CD4-positive, alpha-beta T cell (primary cell): ENCODE measurements at places on chromosomes 3 and 15. TPM values are rescaled to one million over a fixed set of nuclear protein-coding genes. Genes with fewer than 3 reads are reported as not detected.

Gene CCDC80
- total RNA-seq, result not detected

Gene KLHL25
- total RNA-seq, result 9.0 TPM

Gene ISL2
- not detected for total RNA-seq

Gene SERINC4
- total RNA-seq, result not detected

Gene CACNA2D3
- total RNA-seq, result 0.08 TPM

Gene SLC22A14
- not detected for total RNA-seq

Gene TMCO5A
- not detected for total RNA-seq

Gene KLHL6
- total RNA-seq, result 24.2 TPM

Gene ARNT2
- not detected for total RNA-seq

Gene GOLGA8G
- not detected for total RNA-seq

Gene TRH
- total RNA-seq, result not detected

Gene OSBPL10
- not detected for total RNA-seq

Gene SAMD7
- total RNA-seq, result not detected

Gene MUC20
- total RNA-seq, result 3.9 TPM

Gene PLSCR5
- not detected for total RNA-seq

Gene NLGN1
- total RNA-seq, result not detected

Gene RHCG
- total RNA-seq, result not detected

Gene CHDH
- 0.60 TPM for total RNA-seq

Gene ACOX2
- not detected for total RNA-seq

Gene GOLGA8Q
- total RNA-seq, result not detected

Gene CILP
- total RNA-seq, result 0.33 TPM

Gene GOLGA6L7
- not detected for total RNA-seq

Gene CPN2
- total RNA-seq, result not detected

Gene SLC7A14
- total RNA-seq, result not detected

Gene SLC38A3
- 1.0 TPM for total RNA-seq

Gene TMEM212
- not detected for total RNA-seq
